Stimulated activated CD4-positive, alpha-beta T cell treated with anti-CD3 and anti-CD28 coated beads, Interleukin-4, amount 100 ng/mL, for 24 hours (primary cell): ENCODE measurements at places on chromosomes 12 and 14.

- DNase-seq, result no peak
These were observed 183.4 kb downstream of the KIF26A start for GRCh38 chr14:104321802-104322130.

GRCh38 chr14:35985474-35986218, 159.5 kb downstream of the BRMS1L start:
- no peak for DNase-seq

- no peak for DNase-seq
These were observed 21.9 kb downstream of the OR6J1 start for GRCh38 chr14:22622255-22622654.

DNA sequence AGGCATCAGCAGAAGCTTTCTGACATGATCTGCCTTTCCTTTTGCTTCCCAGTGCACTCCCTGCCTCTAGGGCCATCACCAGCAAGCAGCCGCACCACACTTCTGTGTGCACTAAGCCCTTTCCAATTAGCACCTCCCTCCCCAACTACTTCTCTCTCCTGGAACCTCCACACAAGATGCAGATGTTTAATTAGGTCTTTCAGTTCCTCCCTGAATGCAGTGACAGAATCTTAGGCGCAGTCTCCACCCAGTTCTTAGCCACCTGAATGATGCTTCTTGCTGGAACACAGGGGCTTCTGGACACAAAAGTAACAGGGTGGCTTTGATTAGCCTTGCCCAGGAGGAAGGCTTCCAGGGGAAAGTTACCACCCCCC, 32.9 kb downstream of the NIN start:
- DNase-seq, result no peak

DNA sequence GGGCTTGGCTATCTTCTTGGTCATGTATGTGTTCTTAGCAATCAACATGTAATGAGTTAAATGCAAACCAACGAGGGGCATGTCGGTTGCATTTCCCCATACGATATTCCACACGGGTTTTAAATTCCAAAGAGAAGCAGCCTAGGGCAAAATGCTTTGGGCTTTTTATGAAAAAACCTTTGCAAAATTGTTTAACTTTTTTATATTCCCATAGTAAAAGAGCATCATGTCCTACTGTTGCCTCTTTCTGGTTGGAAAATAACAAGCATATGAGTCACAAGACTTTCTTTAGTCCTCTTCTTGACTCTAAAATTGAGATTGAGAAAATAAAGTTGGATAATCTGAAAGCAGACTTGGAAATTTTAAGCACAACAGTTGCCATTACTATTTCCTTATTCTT, 3.8 kb upstream of the DIO2 start:
- no peak for DNase-seq

DNA sequence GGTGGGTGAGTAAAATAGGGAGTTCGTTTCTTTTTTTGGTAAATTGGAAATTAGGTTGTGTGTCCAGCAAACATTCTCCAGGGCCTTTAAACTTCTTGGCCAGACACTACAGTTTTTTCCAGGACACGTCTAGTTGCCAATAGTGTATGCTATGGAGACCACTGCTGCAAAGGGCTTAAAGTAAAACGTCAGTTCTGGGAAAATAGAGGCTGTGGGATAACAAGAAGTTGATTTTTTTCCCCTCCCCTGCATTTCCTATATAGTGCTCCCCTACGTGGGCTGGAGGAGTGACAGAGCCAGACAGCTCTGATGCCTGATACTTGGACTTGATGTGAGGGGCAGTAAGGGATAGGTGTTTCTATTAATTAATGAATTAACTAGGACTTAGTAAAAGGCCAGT, 2.4 kb downstream of the ACVR1B start:
- DNase-seq, result no peak

- no peak for DNase-seq
These were observed 39.6 kb downstream of the DNAH10 start for GRCh38 chr12:123801573-123802178.

DNA sequence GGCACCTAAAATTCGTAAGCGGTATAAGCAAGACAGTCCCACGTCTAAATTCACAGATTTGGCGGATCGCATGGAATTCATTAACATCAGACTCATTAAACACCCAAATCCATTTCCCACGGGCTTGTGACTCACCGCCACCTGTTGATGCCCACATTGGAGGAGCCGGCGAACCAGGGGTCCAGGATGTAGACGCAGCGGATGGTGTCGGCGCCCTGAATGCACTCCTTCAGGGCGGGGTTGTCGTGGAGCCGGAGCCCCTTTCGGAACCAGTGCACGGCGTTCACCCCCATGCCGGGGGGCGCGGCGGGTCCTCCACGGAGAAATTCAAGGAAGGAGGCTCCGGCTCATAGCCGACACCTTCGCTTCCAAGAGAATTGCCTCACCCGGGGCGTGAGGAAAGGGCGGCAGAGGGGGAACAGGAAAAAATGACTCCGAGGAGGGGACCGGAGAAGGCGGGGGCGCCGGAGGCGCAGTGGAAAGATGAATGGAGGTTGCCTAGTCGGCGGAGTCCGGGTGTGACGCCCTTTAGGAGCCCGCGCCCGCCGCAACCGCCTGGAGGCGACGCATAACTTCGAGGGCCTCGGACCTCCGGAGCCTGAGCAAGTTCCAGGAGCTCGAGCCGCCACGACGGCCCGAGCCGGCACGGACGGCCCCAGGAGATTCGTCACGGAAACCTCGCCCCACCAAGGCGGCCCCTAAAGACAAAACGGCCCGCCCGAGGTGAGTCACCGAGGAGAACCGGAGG, 506 bp downstream of the CRY1 start:
- peak; percentile 78 for DNase-seq

DNA sequence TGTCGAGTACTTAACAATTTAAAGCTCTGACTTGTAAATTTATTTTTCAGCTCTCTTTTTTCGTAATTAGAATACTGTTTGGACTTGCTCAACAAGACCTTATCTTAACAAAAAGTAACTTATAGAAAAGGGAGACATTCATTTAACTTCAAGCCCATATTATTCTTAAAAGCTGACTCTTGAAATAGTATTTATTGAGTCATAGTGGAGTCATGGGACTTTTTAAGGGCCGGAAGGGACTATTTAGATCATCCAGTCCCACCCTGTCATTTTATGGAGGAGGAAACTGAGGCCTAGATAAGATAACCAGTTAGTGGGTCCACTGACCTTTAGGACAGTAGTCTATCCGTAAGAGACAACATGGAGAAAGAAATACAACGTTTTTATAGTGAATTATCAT, 1.5 kb downstream of the RAP1B start:
- DNase-seq, result no peak

GRCh38 chr12:6666211-6666610, 3.3 kb upstream of the ING4 start:
- no peak for DNase-seq

- DNase-seq, result no peak
These were observed 43.6 kb upstream of the PPP2R5C start for GRCh38 chr14:101717663-101718490.

DNA sequence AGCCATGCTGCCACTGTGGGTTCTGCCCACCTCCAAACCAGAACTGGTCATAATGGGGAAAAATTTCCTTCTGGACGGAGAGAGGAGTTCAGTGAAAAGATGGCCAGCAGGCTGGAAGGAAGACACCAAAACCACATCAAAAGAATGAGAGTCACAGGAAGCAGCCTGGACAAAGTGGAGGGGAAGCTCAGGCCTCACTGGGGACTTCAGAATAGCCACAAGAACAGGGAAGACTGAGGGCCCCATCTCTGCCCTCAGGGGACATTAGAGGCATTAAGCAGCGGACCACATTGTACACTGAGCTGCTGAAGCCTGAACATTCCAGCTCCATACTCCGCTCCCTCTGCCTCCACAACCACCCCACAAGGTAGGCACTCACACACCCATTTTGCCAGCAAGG, 119.6 kb upstream of the COCH start:
- DNase-seq, result no peak

DNA sequence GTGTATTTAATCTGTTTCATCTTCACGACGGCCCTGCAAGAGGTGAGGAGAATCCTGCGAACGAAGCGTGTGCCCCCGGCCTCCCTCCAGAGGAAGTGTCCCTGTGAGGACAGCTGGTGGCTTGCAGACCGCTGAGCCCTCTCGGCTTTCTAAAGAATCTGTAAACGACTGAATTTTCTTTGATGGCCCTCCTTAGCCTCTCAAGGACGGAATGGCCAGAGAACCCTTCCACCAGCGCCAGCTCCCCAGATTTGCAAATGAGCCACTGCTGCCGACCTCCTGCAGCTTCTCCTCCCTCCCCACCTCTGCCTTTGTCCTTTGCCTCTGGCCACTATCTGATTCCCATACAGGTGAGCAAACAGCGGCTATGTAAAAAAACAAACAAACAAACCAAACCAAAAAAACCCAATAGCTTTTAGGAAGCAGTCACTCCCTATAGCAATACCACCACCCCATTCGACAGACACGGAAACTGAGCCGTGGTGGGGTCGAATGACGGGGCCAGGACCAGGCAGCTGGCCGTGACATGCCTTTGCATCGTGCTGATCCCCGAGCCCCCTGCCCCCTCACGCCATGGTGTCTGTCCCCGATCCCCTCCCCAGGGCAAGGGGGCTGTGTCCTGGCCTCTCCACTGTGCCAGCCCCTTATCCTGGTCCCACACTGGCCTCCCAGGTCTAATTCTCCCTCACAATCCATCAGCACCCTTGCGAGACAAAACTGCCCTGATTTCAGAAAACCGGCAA, 23.6 kb downstream of the RFLNA start:
- DNase-seq, result no peak

DNA sequence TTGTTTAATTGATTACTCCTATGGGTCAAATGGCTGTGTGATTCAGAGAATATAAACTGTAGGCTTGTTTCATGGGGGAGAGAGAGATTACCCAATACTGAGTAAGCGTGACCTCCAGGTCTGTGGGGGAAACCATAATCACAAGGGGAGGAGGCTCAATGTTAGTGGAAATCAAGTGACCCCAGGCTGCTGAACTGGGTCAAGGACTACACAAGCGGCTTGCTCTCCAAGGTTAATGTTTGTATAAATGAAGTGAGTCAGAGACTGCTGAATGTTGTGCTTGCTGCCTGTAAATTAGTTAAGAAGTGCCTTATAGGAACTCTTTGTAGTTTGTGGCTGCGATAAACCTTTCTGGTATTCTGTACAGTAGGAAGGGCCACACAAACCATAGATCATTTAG, 479.7 kb downstream of the AACS start:
- no peak for DNase-seq

DNA sequence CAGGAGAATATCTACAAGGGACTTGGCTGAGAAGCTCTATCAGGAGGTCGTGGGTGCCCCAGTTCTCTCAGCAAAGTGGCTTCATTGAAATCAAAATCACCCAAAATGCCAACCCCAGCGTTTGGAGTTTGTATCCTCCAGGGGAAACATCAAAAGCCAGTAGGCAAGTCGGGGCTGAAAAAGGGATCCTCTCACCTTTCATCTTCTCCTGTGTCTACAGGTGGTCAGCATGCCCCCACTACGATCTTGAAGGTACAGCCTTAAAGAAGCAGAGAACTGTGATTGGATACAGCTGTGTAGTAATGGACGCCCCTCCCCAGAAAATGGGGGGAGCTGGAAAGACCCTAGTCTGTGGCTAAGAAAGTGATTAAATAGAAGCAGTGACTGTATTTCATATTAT, 22.2 kb downstream of the HRK start:
- DNase-seq, result no peak

DNA sequence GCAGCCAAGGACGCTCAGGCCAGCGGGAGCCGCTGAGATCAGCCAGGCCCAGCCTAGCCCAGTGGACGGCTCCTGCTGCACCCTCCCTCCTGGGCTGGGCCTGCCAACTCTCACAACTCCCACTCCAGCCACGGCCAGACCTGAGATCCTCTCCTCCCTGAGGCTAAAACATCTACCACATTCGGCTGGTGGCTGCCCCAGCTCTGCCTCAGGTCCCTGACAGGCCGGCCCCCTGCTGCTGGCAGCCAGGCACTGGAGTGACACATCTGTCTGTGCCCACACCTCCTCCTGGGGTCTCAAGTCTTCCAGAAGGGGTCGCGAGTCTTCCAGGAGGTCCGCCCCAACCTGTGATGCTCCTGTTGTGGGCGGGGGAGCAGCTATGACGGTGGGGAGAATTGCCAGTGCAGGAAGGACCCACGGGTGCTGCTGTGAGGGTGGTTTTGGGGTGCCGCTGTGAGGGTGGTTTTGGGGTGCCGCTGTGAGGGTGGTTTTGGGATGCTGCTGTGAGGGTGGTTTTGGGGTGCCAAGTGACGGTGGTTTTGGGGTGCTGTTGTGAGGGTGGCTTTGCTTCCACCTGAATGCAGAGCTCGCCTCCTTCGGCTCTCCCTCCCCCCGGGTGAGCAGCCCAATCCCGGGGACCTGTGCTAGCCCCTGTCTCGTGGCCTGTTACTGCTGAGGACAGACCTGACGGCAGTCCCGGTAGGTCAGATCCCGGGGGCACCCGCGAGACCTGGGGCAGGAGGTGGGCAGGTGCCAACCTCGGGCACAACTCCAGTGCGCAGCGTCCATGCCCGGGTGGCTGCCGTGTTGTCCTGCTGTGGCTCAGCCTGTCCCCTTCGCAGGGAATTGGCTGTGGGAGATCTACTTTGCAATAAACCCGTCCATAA, 27.5 kb upstream of the C14orf180 start:
- DNase-seq, result no peak

GRCh38 chr14:88468406-88468805, 82.9 kb downstream of the SPATA7 start:
- no peak for DNase-seq

- DNase-seq, result no peak
These were observed 71.4 kb upstream of the SRSF5 start for GRCh38 chr14:69695322-69696203.

- no peak for DNase-seq
These were observed 2.5 kb downstream of the HNF1A start for GRCh38 chr12:120980800-120981368.

- DNase-seq, result no peak
These were observed 148.0 kb upstream of the BMP4 start for GRCh38 chr14:54104601-54105145.

DNA sequence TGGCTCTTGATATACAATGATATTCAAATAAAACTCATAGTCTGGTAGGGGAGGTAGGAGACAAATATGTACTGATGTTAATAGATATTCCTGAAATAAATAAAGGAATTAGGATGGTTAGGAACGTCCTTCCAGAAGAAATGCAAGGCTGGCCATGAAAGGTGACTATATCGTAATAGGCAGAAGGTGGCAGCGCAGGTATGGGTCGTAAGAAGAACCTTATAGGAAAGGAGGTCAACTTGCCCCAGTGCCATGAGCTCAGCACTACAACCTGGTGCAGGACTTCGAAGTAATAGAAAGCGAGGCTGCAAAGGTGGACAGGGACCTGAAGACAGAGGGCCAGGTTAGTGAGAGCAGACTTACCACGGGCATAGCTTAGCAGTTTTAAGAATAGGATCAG, 55.3 kb upstream of the FGD4 start:
- DNase-seq, result no peak

GRCh38 chr12:6386491-6386890, 2.5 kb downstream of the LTBR start:
- DNase-seq, result no peak
